ENCODE measurements at places on chromosomes 7 and 10.

GRCh38 chr10:101588879-101589278 is 758 bp downstream of the DPCD start:
- DNase-seq: no peak

GRCh38 chr7:140229101-140229525 is 52.3 kb upstream of the KDM7A start:
- DNase-seq: no peak

- DNase-seq: no peak
These were observed 730.6 kb upstream of the VSTM2A start for GRCh38 chr7:53811555-53812079.

DNA sequence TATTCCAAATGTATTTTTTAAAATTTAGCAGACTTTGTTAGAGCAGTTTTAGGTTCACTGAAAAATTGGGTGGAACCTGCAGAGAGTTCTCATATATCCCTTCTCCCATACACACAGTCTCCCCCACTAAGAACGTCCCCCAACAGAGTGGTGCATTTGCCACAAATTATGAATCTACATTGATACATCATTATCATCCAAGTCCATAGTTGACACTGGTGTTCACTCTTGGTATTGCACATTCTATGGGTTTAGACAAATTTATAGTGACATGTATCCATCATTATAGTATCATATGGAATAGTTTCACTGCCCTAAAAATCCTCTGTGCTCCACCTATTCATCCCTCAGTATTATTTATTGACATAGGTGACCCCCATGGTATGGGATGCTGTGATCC is 97.3 kb upstream of the AFAP1L2 start:
- DNase-seq: no peak

DNA sequence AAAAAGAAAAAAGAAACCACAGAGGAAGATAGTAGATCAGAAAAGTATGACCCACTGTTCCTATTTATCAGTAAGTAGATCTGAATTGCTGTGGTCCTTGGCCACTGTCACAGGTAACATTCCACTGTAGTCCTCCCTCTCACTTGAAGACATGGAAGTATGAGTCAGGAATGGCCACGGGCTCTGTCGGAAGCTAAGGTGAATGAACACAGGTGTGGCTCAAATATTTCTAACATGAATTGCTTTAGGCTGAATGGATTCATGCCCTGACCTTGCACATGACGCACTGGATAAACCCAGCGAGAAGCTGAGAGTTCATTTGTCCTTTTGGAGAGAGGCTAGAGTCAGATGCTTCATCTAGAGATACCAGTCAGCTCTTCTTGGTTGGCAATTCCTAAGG is 224.5 kb upstream of the SP8 start:
- no peak for DNase-seq

GRCh38 chr7:99677013-99677647 is 2.7 kb downstream of the CYP3A5 start:
- DNase-seq: no peak

DNA sequence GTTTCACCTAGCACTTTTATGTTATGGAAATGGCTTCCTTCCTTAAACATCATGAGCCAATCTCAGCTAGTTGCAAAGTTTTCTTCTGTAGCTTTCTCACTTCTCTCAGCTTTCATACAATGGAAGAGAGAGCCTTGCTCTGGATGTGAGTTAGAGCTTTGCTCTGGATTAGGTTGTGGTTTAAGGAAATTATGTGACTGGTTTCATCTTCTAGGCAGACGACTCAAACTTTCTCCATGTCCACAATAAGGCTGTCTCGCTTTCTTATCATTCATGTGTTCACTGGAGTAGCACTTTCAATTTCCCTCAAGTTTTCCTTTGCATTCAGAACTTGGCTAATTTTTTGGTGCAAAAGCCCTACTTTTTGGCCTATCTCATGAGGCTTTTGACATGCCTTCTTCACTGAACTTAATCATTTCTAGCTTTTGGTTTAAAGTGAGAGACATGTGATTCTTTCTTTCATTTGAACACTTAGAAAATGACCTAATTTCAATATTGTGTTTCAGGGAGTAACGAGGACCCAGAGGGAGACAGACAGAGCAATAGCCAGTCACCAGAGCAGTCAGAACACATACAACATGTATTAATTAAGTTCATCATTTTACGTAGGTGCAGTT is 49.8 kb downstream of the CNOT4 start:
- no peak for DNase-seq

GRCh38 chr7:150978126-150978789 is at the start of gene KCNH2:
TSS of gene KCNH2 (minus strand) at chr7:150978321. CDS start at chr7:150977913, 408 bp downstream.
- DNase-seq: no peak

- DNase-seq: no peak
These were observed 22.0 kb downstream of the CDCA7L start for GRCh38 chr7:21923658-21924057.

- no peak for DNase-seq
These were observed 38.3 kb downstream of the GPRIN2 start for GRCh38 chr10:46518028-46518725.

GRCh38 chr10:15712883-15713282 is 6.8 kb downstream of the ITGA8 start:
- no peak for DNase-seq

- no peak for DNase-seq
These were observed 75.1 kb upstream of the PTPRZ1 start for GRCh38 chr7:121797657-121798452.

GRCh38 chr10:115933098-115933497 is 339.9 kb downstream of the GFRA1 start:
- DNase-seq: no peak

GRCh38 chr10:1187151-1187854 is 131.1 kb downstream of the WDR37 start:
- DNase-seq: no peak

GRCh38 chr7:99793443-99793842 is 9.5 kb upstream of the CYP3A4 start:
- DNase-seq: no peak

DNA sequence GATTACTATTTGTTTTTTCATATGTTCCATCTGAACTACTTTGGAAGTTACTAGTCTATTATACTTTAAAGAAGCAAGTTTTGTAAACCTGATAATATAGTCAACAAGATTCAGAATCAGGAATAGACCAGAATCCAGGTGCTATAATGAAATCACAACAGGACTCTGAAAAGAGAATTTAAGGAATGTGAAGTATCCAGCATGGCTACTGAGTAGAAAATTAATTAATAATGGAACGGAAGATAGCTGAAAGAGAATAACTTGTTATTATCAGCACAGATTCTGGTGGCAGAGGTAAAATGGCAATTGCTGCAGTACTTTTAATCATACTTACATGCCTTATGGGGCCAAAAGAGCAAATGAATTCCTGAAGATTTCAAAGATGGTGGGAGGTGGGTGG is 43.1 kb upstream of the CHCHD3 start:
- no peak for DNase-seq

- no peak for DNase-seq
These were observed 26.7 kb downstream of the SH3PXD2A start for GRCh38 chr10:103828587-103829197.

- DNase-seq: no peak
These were observed 30.6 kb upstream of the RAPGEF5 start for GRCh38 chr7:22387583-22387982.

DNA sequence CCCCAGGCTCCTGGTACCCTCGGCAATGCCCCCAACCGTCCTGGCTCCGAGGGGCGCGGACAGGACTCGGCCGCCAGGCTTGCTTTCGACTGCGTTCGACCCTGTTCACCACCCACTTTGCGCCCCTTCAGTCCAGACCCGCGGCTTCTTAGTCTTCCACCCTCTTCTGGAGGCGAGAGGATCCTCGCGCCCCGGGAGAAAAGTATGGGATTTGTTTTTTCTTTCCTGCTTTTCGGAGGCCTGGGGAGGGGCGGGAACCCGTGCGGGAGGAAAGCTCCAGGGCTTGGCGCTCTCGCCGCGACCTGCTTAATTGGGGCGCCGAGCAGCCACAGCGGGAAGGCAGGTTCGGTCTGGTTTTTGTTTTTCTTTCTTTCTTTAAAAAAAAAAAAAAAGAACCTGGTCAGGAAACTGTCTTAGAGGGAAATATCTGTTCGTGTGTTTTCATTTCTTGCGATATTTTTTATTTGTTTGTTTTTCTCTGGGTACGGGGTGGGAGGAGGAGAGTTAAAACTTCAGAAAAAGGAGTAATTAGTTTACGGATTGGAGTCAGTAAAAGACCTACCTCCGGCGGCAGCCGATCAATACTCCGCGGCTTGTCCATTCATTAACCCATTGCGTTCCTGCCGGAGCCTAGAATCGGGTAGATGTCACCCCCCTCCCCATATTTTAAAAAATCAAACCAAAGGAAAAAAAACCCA is 1.6 kb downstream of the EMX2 start:
- no peak for DNase-seq

DNA sequence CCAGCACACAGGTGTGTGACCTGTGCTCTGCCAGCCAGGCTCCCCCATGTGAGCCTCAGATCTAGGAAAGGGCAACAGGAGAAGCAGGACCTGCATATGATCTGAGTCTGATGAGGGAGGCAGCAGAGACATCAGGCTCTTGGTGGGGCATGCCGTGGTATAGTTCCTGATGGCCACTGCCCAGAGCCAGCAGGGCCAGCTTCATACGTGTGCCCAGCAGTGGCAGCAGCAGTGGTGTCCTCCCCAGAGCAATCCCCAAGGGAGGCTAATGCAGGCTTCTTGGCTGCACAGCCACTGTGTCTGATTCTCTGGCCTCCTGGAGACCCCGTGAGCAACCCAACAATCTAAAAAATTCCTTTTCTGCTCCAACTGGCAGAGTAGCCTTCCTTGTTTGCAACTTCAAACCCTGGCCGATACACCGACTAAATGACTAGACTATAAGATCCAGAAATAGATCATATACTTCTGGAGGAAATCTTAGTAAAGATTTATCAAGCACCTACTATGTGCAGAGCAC is 230.6 kb upstream of the ZMIZ1 start:
- DNase-seq: no peak

DNA sequence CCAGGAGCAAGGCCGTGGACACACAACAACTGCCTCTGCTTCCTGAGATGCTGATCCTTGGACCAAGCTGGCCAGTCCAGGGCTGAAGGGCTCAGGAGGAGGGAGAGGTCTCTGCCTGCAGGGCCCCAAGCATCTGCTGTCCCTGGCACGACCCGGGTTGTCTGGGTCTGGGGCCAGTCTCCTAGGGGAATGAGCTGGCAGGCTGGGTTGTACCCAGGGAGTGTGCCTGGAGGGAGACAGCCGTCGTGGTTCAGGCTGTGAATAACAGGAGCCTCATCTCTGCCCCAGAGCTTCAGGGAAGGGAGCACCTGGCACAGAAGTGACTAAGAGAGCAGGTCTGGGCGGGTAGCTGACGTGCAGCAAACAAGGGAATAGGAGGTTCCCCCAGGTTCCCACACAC is 17.9 kb upstream of the SERPINE1 start:
- no peak for DNase-seq

- no peak for DNase-seq
These were observed 151.1 kb downstream of the DGKB start for GRCh38 chr7:14751461-14751860.

GRCh38 chr10:96222441-96222840 is 48.9 kb downstream of the BLNK start:
- DNase-seq: no peak

GRCh38 chr10:34681933-34682332 is 133.2 kb downstream of the PARD3 start:
- DNase-seq: no peak

- DNase-seq: no peak
These were observed 4.6 kb upstream of the C10orf95 start for GRCh38 chr10:102455893-102456471.
